ENCODE measurements at places on chromosomes 12 and 14.

GRCh38 chr12:13171921-13172859 is 24.3 kb upstream of the EMP1 start:
- DNase-seq, result no peak

DNA sequence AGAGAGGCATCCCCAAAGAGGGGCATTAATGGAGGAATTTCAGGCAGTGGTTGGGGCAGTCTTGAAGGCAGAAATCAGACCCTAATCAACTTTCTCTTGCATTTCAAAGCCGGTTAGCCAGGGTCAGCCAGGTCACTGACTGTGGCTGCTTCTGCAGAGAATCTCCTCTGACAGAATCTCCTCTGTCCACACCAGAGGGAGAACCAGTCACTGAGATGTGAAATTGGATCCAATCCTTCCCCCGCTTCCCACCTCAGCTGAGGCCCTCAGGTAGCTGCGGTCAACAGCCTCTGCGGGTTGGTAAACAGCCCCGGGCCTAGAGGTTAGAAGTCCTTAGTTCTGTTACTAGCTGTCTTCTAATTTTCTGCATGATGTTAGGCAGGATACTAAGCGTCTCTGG is 39.8 kb upstream of the NUAK1 start:
- no peak for DNase-seq

- DNase-seq, result no peak
These were observed 71.3 kb downstream of the ANKRD9 start for GRCh38 chr14:102437997-102438915.

GRCh38 chr12:47415054-47415453 is 290.8 kb downstream of the RPAP3 start:
- DNase-seq, result no peak

DNA sequence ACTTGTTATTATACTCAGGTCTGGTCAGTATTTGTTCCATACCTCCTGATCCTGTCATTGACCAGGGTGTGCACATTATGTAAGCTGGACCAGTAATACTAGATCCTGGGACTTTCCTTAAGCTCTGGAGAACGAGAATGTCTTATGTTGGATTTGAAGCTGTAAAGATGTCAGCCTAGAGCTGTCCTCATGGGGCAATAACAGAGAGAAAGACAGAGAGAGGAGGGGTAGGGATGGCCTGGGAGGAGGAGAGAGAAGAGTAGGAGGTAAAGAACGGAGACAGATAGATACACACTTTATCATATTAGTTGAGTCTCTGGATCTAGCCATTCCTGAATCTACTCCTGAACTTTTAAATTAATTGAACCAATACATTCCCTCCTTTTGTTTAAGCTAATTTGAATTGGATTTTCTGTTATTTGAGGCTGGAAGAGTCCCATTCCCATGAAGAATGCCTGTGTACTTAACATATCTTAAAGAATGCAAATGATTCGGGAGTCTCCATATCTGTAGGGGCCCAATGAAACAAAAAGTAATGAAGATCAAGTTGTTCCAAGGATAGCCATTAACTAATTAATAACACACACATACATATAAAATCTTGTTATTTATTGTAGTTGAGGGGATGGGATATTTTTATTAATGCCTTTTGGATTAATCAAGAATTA is 55.9 kb downstream of the PLEKHA5 start:
- DNase-seq, result no peak

GRCh38 chr12:77429426-77429825 is 364.1 kb upstream of the E2F7 start:
- no peak for DNase-seq

DNA sequence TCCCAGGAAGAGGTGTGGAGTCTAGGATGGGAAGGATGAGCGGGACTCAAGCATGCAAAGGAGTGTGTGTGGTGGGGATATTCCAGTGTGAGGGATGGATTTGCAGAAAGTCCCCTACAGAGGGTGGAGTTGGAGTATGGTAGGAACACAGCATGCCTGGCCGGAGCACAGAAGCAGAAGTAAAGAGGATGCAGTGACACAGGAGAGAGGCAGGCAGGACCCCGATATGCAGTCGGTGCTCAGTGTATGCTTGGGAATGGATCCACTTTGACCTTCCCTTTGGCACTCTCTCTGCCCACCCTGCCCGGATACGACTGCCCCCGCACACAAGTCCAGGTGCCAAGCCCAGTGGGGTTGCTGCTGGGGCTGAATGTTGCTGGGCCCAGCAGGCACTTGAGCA is 21.3 kb downstream of the WSCD2 start:
- no peak for DNase-seq

- no peak for DNase-seq
These were observed 63.5 kb downstream of the SLC38A1 start for GRCh38 chr12:46205294-46205693.

DNA sequence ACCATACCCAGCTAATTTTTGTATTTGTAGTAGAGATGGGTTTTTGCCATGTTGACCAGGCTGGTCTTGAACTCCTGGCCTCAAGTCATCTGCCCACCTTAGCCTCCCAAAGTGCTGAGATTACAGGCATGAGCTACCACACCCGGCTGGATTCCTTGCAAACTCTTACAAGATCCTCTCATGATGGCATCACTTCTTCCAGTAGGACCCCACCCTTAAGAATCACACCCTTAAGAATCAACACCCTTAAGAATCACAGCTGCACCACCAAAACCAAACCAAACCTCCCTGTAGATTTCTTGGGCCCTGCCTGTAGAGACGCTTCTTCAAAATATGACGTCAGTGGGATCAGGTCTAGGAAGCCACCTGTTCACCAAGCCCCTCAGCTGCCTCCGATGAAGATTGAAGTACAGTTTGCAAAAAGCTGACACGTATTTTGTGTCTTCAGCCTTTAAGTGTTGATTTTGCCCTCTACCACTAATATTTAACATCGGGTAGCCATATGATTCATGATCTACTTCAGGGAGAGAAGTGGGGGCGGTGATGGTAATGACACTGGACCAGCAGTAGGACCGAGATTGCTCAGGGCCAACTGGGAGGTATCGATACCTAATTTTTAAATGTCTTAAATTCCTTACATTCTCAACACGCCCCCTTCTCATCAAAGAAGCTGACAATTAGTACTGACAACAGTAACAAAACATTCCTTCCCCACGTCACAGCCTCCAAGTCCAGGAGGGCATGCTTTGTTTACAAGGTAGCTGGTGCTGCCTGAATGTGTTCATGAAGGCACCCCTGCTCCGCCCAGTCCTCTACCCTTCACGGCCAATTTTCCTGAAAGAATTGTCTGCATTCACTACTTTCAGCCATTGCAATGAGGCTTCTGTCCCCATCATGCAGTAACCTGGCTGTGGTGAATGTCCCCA is 57.2 kb downstream of the ESRRB start:
- DNase-seq, result no peak

GRCh38 chr12:49843876-49844437 is 1.1 kb upstream of the BCDIN3D start:
- DNase-seq, result no peak

GRCh38 chr12:79532907-79533288 is 157.9 kb downstream of the PAWR start:
- DNase-seq, result no peak

- DNase-seq, result no peak
These were observed 49.1 kb downstream of the CYP46A1 start for GRCh38 chr14:99733211-99733539.

GRCh38 chr14:39861229-39861600 is 429.0 kb upstream of the FBXO33 start:
- no peak for DNase-seq

GRCh38 chr12:23756416-23756815 is 193.1 kb downstream of the SOX5 start:
- no peak for DNase-seq

- DNase-seq, result no peak
These were observed 60.3 kb downstream of the TESC start for GRCh38 chr12:117038919-117039318.

- DNase-seq, result no peak
These were observed at the start of gene ARHGDIB for GRCh38 chr12:14961466-14962152. Gene ARHGDIB (minus strand): TSS chr12:14961601. CDS start chr12:14950712, 10,889 bp downstream.

DNA sequence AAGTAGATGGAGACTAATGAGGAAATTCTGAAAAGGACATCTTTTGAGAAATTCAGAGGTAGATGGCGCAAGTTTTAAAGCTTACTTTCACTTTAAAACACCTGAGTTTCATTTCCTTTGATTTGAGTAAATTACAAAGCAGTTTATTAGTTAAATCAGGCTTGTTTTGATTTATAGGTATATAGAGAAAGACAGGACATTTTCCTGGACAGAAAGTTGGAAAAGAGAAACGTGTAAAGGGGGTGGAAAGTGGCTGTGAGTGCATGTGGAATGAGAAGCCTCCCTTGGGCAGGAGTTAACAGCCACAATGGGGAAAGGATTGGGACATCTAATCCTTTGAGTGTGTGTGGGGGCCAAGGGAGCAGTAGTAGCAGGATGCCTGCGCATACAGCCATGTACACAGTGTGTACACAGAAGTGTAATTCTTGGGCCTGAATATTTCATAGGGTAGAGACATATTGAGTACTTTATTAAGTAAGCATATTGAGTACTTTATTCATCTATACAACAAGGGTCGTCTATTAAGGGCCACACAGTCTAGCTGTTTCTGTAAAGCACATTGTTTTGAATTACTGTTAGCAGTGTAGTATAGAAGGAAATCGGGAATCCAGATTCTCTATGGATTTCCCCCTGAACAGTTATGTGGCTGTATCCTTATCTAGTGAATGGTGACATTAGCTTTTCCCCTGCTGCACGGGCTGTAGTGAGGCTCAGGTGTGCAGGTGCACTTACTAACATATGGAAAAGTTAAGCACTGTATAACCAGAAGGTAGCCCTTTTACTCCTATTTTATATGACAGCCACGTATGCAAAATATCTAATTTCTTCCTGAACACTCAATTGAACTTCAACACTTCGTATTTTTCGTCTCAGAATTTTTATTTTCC is 19.1 kb downstream of the MARK3 start:
- DNase-seq, result no peak

GRCh38 chr14:50156111-50156510 is 39.7 kb upstream of the VCPKMT start:
- no peak for DNase-seq

DNA sequence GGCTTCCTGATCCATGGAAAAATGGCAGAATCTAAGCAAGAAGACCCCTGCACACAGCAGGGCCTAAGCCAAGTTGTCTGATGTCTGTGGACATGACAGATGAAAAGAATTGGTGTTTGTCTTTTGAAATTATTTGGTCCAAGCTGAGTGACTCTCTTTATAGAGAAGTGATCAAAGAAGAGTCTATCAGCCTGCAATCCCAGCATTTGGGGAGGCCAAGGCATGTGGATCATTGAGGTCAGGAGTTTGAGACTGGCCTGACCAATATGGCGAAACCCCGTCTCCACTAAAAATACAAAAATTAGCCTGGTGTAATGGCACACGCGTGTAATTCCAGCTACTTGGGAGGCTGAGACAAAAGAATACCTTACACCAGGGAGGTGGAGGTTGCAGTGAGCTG is 64.8 kb upstream of the TUNAR start:
- no peak for DNase-seq

DNA sequence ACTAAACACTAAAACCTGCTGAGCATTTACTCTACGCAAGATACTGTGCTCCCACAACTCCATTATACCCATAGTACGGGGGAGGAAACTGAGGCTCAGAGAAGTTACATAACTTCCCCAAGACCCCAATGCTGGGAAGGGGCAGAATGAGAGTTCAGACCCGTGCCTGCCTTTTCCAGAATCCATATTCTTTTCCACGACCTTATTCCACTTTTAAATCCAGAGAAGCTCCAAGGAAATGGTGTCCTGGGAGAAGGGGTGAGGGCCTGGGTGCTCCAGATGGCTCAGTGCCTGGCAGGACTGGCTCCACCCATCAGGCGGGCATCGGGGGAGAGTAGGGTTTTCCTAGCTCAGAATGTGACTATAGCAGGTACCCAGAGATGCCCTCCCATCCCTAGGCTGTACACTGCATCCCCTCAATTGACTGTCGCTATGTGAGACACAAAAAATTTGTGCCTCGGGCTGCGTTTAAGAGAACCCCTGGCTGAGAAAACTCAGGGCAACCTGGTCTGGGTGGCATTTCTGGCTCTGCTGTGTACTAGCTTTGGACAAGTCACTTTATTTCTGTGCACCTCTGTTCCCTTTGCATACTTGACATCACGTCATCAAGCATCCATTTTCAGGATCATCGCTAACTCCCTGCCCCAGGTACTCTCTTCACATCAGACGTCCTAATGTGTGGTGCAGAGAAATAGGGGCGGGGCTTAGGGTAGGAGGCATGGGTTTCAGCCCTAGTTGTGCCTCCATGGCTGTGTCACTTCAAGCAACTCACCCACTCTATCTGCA is 11.6 kb upstream of the IQSEC3 start:
- DNase-seq, result no peak

DNA sequence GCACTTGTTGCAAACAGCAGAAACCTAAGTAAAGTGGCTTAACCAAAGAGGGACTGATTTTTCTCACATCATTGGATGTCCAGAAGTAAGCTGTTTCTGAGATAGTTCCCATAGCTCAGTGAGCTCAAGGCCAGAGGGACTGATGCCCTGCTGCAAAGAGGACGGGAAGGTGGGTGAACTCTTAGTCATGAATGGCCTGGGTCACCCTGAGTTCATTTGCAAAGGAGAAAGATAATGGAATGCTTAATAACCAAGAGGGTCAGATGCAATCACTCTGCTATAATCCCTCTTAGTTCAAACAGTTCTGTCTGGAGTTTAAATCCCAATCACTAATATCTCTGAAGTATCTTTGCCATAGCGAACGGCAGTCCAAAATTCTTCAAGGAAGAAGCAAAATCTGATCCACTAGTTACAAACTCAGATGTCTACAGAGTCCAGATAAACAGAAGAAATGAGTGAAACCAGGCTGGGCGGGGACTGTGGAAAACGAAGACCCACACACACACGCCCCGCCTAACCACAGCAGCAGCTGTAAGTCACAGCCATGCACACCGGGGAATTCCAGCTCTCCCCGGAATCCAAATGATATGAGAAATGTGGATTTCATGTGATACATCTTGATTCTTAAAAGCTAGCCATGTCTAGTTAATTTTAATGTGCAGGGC is 289.5 kb downstream of the TMEM132D start:
- no peak for DNase-seq

DNA sequence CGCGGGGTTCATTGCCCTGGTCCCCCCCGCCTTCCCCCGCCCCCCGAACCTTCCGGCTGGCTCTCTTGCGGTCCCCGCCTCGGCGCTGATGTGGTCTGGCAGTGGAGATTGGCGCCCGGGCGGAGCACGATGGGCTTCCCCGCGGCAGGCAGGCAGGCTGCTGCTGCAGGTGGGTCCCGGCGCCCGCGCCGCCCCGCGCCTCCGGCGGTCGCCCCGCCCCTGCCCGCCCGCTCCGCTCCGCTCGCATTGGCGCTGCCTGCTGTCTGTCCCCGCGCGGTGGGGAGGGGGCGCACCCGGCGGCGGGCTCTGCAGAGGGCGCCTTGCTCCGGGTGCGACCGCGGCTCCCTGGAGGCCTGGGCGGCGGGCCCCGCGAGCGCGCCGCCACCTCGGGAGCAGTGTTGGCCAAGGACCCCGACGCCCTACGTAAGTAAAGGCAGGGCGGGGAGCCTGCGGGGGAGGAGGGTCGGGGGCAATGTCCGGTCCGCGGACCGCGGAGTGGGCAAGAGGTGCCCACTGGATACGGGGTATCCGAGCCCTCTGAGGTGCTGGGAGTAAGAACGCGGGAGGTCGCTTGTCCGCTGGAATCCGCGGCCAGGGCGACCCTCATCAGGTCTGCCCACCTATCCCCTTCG is at the start of gene AKAP5:
TSS of gene AKAP5 (plus strand) at position 309 of the 632 bp plus-strand sequence. CDS start 2,896 bp downstream, outside the sequence.
- DNase-seq, result peak; percentile 5

GRCh38 chr12:2844786-2845185 is 10.0 kb upstream of the NRIP2 start:
- DNase-seq, result no peak
